ENCODE measurements at places on chromosomes 6 and 20.

DNA sequence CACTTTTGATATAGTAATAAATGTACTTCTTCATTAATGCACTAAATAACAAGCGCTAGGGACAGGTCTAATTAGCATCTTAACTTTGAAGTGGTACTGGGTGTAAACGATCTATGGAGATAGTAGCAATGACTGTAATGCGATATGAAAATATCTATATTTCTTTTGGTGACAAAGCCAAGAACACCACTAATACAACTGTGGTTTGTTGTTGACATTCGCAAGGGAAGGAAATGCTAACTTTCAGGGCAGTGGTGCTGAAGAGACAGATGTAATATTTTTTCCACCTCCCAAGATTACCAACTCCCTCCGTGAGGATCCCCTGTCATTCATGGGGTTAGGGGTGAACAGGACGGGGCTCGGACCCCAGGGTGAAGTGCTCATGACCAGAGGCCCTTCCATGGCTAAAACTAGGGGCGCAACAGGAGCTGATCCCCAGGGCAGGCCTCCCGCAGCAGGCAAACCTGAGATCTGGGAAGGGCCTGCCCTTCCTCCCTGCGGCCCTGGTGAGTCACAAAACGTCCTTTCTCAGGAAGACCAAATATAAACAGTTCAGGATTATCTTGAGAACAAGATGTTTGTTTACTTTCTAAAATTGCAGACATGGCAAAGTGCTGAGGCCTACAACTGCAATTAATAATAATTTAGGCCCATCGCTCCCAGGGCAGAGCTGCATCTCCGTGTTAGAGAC is 65.0 kb upstream of the TOX2 start:
- DNase-seq: no peak

DNA sequence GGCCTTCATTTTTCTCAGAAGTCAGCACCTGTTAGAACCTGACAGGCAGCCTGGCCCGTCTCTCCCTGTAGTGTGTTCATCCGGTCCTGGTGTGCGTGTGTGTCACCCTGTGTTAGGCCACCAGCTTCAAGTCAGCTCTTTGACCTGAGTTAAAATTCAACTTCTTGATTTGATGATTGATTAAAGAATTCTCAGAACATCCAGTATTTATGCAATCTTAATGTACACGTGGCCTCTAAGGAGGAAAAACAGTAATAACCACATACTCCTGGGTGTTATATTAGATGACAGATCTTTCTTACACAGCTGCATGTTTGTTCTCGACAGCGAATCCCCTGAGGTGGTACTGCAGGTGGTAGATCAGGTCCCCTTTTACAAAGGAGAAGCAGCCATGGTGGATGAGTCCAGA is 19.1 kb upstream of the TMEM217 start:
- no peak for DNase-seq

DNA sequence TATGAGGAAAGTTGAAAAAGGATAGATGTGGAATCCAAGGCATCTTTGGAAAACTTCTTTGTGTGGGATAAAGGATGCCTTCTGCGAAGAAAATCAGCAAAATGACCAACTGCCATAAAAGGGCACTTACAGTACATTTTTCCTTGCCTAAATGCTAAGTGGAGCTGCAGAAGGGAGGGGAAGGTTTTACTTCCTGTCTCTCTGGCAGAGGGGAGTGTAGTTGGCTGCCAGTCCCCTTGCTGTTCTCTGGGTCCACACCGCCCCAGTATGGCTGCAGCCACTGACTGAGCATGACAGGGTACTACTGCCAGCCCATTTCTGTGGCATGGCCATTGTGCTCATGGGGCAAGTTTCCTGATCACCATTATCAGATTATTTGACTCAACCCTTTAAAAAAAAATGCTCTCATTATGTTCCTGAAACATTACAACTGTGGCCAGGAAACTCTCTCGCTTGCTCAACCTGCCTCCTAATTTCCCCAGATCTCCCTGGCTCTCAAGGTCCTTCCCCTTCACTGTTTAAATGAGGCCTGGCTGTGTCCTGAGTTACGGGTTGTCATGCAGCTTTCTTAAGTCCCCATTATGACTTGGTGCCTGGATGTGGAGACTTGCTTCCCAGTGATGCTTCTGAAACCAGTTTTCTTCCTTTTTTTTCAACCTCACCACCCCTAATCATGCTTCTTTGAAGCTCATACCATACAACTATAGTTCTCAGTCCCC is 34.5 kb upstream of the FAM184A start:
- no peak for DNase-seq

GRCh38 chr20:32070690-32071213 is 18.7 kb downstream of the HCK start:
- no peak for DNase-seq

- no peak for DNase-seq
Measured at GRCh38 chr6:161973064-161973463, 699.2 kb upstream of the AGPAT4 start.

GRCh38 chr6:108277831-108278230 is 17.0 kb upstream of the SNX3 start:
- no peak for DNase-seq

DNA sequence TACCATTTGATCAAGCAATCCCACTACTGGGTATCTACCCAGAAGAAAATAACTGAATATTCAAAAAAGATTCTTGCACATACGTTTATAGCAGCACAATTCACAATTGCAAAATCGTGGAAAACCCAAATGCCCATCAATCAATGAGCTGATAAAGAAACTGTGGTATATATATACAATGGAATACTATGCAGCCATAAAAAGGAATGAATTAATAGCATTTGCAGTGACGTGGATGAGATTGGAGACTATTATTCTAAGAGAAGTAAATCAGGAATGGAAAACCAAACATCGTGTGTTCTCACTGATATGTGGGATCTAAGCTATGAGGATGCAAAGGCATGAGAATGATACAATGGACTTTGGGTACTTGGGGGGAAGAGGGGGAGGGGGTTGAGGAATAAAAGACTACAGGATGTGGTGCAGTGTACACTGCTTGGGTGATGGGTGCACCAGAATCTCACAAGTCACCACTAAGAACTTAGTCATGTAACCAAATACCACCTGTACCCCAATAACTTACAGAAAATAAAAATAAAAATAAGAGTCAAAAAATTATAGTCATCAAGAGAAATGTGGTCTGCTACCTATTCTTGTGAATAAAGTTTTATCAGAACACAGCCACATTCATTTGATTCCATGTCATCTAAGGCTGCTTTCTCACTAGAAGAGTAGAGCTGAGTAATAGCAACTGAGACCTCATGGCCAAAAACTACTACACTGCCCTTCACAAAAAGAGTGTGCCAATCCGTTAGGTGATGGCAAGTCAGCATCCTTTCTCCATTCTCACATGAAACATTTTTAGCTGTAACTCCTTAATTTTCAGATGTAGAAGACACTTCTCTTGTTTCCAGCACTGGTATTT is 8.7 kb upstream of the HUS1B start:
- no peak for DNase-seq

- no peak for DNase-seq
Measured at GRCh38 chr20:44781791-44782190, 28.6 kb downstream of the RIMS4 start.
